ENCODE measurements at places on chromosomes 6 and 20.
A peak's percentile ranks its signal among the peaks of the same experiment; 100 is the strongest.

DNA sequence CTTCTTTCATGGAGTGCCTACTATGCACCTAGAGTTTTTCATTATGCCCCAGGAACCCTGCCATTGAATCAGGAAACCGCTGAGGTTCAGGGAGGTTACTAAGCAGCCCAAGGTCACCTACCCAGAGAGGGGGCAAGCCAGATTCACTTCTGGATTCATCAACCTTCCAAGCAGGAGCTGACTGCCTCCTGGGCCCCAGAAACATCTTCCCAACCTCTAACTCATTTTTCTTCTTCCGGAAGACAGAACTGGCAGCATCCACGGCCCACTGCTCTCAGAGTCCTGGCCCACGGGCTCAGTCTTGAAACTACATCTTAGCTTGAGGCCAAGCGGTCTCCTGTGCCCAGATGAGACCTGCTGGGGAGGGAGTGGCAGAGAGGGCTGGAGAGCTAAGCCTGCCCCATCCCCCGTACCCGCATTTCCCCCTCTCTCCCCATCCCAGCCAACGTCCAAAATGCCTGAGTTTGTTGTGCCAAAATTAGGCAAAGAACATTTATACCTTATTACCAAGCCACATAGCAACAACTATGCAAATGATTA, 281.0 kb downstream of the CDC5L start:
- no peak for DNase-seq

GRCh38 chr20:38429301-38429700, 5.8 kb downstream of the SNHG17 start:
- DNase-seq = no peak

GRCh38 chr6:156776840-156777576, at the start of gene ARID1B:
TSS of gene ARID1B (plus strand) at chr6:156777378. CDS start at chr6:156777681, 303 bp downstream.
- peak; percentile 66 for DNase-seq

DNA sequence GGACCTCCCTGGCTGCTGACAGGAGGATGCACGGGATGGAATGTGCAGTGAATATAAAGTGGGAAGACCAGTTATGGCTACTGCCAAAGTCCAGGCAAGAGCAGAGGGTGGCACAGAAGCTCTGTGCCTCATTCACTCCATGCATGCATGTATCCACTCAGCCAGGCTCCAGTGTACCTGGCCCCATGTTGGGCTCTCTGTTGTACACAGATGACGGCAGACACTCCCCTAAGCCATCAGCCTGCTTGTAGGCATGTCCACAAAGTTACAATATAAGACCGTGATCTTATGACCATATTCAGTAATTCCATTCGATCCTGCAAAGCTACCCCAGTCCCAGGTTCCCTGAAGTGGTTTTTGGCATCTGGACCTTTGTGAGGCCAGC, 116.8 kb downstream of the PREX1 start:
- no peak for DNase-seq

DNA sequence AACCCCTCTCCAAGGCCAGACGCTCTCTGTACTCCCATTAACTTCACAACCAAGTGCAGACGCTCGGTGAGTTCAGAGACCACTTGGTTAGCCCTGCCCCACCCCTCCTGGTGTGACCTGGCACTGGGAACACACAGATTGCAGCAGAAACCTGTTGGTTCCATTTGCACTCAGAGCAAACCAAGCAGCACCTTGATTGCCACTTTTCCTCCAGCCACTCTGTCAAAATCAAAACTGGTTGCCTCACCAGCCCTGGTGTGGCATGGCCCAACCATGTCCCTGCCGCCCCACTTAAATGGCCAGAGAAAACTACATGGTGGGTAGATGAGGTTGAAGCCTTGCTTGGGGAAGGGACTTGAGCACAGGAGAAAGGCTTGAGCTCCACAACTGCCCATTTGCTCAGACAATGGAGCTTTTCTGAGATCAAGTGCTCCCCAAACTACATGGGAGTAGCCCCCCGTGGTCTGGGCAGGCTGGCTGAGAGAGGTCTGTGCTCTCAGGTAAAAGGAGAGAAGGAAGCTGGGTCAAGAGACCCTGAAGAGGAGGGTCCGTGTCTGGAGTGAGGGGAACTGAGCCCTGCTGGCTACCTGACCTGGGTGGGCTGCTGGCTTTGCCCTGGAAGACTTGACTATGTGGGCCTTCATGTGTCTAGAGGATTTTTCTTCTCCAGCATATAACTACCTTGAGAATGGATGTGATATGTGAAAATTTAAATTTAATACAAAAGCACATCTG, 43.4 kb downstream of the PLCG1 start:
- DNase-seq = no peak

GRCh38 chr20:33169176-33169794, 1.3 kb downstream of the BPIFA2 start:
- DNase-seq = no peak

GRCh38 chr6:56399250-56399671, 151.9 kb upstream of the COL21A1 start:
- no peak for DNase-seq

DNA sequence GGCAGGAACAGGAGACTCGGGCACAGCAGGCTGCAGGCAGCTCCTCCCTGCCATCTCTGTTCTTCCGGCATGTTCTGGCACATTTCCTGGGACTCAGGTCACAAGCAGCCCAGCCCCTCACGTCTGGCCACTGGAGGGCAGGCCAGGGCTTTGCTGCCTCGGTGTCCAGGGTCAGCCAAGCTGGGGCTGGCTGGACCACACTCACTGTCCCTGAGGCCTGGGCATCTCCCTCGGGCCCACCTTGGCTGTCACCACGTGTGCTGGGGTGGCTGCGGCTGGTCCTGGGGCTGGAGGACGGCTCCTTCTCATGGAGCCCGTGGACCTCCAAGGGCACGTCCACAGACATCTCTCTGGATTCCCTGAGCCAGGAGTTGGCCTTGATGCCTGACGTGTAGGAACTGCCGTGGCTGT, 18.5 kb downstream of the FRMD1 start:
- no peak for DNase-seq

Data from activated CD4-positive, alpha-beta T cell treated with anti-CD3 and anti-CD28 coated beads for 1 hour (primary cell).